Activated T-helper 9 cell treated with anti-CD3 and anti-CD28 coated beads, Interleukin-2, amount 50 U/mL, for 16 hours (primary cell): ENCODE measurements at places on chromosomes 3 and 15.
A peak's percentile ranks its signal among the peaks of the same experiment; 100 is the strongest.

DNA sequence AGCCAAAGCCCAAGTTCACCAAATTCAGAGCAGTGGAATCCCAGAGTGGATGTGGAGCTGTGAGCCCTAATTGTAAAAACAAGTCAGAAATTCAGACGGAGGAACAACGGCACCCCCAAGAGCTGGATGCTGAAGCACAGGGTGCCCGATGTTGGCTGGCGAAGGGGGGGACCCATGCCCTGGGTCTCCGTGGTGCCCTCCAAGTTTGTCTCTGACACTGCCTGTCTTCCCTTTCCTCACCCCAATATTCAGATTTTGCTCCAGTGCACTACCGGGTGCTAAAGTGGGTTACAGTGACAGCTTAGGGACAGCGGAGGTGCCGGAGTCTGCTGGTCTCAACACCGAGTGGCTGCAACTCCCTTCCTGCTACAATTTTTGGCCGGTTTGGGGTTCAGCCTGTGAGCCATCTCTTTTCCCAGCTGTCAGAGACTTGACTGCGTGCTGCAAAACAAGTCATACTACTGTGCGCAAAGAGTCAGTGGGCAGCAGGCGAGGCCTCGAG lies 6.6 kb downstream of the GRIP2 start:
- no peak for DNase-seq

DNA sequence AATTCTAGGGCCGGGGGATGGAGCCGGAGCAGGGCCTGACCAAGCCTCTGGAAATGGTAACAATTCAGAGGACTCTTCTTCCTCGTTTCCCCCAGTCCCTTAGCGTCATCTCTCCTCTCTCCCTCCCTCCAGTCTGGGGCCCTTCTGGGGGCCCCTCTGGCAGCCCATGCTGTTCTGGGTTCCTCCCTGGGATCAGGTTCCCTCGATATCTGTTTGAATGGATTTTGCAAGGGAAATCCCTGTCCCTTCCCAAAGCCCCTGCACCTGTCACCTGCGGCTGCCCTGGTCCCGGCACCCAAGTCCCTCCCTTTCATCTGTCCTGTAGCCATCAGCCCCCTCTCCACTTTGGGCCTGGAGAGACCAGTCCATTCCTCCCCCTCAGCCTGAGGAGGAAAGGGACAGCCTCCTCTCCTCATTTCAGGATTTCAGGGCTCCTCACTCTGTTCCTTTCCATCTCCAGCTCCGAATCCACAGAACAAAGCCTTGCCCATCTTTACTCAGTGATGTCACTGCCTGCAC lies 1.7 kb upstream of the PLCB2 start:
- no peak for DNase-seq

GRCh38 chr3:23805633-23806533 lies at the start of gene UBE2E1:
Gene UBE2E1, plus strand, starts transcription at chr3:23805955. Its CDS starts 1,315 bp downstream, at chr3:23807270.
- peak; percentile 50 for DNase-seq

GRCh38 chr3:15768421-15769255 lies 29.1 kb downstream of the ANKRD28 start:
- no peak for DNase-seq

- no peak for DNase-seq
Measured at GRCh38 chr3:52384019-52384761, 60.7 kb downstream of the SEMA3G start.

DNA sequence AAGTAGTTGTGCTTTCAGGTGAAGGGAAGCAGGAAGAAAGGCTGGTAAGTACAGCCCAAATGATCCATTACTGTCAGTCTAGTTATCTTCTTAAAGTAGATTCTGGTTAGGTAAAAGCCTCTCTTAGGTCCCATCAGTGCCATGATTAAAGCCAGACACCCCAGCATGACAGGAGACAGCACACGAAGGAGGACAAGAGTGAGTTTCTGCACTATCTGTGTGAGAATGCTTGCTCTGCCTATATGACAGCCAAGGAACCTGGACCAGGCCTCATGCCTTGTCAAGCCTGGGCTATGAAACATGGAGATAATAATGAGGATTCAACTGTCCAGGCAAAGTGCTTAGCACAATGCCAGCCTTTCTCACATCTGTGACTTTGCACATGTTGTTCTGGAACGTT lies 13.5 kb upstream of the FILIP1L start:
- no peak for DNase-seq
